C1 segment of cervical spinal cord (tissue), 14 donors: ENCODE measurements at places on chromosomes 6 and 20.

- no peak for DNase-seq
These were observed 679.5 kb upstream of the NRSN1 start for GRCh38 chr6:23446469-23446967.

GRCh38 chr6:30886897-30887255 lies 2.6 kb downstream of the DDR1 start:
- DNase-seq = no peak

DNA sequence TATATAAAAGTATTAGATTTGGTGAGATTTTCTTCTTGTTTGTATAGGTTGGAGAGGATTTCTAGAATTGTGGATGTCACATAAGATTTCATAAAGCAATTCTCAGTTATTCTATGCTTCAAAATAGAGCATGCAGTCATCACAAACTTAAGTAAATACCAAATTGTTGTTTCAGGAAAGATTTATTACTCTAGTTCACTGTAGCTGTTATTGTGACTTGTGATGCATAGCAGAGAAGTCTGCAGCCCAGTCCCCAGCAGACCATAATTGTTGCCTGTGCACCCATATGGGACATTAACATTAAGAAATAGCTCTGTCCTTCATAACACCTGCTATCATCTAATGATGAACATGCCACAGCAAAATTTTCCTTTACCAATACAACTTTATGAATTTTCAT lies 228.0 kb upstream of the FAM83B start:
- DNase-seq = no peak

- no peak for DNase-seq
These were observed 103.4 kb downstream of the MRPL14 start for GRCh38 chr6:44023586-44024454.

DNA sequence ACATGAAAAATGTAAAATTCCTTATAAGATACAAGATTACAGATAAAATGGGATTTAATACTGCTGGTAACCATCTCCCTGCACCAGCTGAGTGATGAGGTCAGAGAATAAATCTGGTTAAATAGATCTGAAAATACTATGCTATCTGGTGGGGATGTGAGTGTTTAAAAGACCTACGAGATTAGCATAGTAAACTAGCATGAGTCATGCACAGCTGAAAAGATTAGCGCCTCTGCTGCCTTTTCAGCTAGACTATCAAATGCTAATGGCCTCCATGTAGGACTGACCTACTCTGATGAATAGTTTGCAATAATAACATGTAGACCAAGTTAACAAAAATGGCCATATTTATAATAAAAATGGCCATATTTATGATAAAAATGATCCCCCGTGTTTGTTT lies 553.3 kb downstream of the C6orf118 start:
- DNase-seq = no peak

- DNase-seq = no peak
These were observed 129.7 kb downstream of the RALGAPA2 start for GRCh38 chr20:20582734-20583133.

DNA sequence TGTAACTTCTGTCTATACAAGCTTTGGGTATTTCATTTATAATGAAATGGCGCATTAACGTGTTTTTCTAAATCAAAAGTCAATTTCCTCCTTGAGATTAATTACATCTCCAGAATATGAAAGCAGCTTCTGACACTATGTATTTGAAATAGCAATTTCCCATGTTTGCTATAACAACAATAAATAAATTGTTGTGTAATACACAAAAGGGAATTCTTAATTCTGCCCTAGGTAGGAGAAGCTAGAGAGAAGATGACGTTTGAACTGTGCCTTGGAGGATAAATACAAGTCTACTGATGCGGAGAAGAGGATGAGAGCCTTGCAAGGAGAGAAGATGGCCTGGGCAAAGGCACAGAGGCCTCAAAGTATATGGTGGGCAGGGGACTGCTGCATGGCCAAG lies 7.6 kb upstream of the HLA-DOA start:
- DNase-seq = no peak

DNA sequence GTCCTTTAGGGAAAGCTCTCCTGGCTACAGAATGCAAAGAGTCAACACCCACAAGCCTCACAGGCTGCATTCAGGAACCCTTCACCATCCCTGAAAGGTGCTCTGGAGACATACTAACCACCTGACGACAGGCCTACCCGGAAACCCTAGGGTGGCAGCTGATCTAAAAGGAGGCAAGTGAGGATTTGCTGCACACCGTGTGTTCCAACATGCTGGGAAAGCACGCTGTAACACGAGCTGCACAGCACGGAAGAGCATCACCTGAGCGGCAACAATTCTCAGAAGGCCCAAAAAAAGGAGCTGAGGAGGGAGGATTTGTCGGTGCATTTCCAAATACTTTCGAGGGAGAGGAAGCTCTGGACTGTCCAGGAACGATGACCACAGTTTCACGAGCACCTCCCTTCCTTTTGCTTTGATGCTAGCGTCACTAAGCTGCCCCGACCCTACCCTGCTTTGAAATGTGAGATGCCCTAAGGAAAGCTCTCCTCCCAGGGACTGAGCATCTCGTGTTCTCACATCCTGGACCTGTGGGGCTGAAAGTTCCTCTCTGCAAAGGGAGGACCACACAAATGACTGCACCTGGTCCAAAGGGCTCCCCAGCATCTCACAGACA lies 87.0 kb downstream of the PPP1R3G start:
- no peak for DNase-seq

DNA sequence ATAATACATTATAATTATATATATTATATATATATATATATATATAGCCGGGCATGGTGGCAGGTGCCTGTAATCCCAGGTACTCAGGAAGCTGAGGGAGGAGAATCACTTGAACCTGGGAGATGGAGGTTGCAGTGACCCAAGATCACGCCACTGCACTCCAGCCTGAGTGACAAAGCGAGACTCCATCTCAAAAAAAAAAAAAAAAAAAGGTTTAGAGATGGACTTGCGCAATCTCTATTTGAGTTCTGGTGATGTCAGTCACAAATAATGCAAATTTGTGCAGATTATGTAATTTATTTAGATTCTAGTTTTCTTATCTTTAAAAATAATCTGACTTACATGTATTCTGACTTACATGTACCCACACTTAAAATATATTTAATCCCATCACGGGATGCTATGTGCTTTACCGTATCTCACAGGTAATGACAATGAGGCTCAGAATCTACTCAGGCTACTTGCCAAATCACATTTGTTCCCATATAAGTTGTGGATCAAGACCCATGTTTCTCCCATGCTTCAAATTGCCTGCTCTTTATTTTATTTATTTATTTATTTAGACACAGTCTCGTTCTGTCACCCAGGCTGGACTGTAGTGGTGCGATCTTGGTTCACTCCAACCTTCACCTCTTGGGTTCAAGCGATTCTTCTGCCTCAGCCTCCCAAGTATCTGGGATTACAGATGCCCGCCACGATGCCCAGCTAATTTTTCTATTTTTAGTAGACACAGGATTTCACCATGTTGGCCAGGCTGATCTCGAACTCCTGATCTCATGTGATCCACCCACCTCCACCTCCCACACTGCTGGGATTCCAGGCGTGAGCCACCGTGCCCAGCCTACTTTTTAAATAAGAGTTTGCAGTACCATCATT lies 7.6 kb upstream of the UST start:
- DNase-seq = no peak

- DNase-seq = no peak
These were observed 227.5 kb downstream of the OTOR start for GRCh38 chr20:16975682-16976081.

DNA sequence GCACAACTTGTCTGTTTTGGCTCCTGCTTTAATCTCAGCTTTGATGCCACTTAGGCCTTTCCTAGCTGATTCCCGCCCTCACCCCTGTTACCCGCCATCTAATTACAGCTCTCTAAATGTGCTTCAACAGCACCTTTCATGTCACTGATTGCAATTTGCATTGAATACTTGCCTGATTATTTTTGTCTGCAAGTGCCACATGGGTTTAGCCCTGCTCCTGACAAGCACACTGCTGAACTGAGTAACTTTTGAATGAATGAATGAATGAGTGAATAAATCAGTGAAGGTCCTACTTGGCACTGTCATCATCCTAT lies 591 bp upstream of the DCBLD1 start:
- DNase-seq = no peak

- no peak for DNase-seq
These were observed 310.0 kb downstream of the ESR1 start for GRCh38 chr6:152117156-152118133.

GRCh38 chr6:53984163-53984562 lies 127.1 kb upstream of the MLIP start:
- DNase-seq = no peak

DNA sequence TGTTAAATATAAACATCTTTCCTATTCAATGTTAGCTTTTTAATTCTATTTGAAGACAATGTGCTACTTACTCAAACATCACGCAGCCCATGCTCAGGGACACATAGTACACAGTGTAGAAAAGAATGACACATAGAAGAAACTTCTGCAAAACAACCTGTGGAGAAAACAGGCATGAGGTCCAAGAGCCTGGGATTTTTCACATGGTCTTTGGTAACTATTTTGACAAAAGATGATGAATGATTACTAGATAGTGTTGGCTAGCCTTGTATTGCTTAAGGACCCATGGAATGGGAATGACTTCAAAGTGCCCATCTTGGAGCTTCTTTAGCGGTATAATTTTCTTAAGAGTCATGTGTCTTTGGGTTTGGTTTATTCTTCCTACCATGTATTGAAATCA lies 15.4 kb downstream of the TMEM244 start:
- no peak for DNase-seq

DNA sequence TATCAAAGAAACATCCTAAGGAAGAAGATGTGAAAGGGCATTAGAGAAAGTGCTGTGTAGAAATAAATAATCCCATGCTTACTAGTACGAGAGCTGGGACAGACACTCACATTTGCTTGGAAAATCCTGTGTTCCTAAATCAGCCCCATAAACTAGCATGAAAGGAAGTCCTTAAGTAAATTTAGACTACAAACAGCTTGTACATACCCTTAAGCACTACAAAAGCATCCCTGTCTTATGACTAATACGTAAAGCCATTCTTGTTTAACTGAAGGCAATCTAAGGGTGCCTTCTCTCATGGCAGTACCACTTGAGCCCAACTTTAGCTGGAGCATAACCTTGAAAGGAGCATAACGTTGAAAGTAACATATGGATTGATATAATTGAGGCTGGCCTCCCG lies 15.4 kb upstream of the FOXQ1 start:
- DNase-seq = no peak

- no peak for DNase-seq
These were observed 92.0 kb upstream of the SCP2D1 start for GRCh38 chr20:18721551-18722115.

DNA sequence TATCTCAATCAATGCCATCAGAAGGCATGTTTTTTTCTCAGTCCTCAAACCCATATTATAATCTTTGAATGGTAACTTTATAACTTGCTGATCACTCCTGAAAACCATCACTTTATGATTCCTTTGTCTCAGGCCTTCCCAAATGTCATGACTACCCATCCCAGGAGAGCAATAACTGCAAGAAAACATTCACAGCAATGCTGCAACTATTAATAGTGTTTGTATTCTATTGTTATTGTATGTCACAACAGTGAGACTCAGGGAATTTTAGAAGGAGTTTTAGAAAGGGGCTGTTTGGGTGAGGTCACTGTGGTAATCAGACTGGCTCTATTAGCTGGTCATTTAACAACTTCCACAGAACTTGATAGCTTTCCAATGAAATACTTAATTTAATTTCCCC lies 301.4 kb upstream of the TBX18 start:
- no peak for DNase-seq

- no peak for DNase-seq
These were observed 253.8 kb upstream of the STXBP5 start for GRCh38 chr6:146950351-146950835.

DNA sequence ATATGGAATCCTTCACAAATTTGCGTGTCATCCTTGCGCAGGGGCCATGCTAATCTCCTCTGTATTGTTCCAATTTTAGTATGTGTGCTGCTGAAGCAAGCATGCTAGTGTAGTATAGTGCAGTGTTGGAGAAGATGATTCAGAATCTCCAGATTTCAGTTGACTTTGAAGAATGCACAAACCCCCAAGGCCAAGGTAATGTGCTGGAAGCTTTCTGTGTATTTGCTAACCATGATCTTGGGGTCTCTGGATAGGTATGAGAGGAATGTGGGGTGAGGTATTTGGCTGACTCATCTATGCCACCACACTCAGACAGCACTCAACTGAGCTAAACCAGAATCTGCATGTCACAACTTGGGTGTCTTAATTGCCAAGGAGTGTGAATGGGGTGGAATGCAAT lies 42.6 kb upstream of the DEK start:
- no peak for DNase-seq

DNA sequence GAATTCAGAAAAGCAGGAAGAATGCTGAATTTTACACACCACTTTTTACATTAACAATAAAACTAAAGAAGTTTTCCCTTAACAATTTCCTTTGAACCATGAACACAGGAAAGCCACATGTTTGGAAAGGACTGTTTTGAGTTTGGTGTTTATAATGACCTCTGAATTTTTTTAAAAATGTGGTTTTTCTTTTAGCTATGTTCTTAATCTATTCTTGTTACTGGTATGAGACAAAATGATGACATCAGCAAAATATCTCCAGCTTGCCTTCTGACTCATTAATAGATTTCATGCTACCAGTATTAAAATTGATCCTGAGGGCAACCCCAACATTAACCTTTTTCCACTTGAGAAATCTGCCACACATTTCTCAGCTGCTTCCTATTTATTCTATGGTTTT lies 217.5 kb upstream of the THEMIS start:
- DNase-seq = no peak

GRCh38 chr20:59771506-59772372 lies 161.7 kb downstream of the SYCP2 start:
- DNase-seq = peak; percentile 12
